ENCODE measurements at places on chromosomes 2 and 18.

GRCh38 chr2:95287336-95287735 is 9.8 kb upstream of the KCNIP3 start:
- no peak for DNase-seq

- DNase-seq = no peak
These were observed 482.7 kb upstream of the POU3F3 start for GRCh38 chr2:104371087-104371781.

DNA sequence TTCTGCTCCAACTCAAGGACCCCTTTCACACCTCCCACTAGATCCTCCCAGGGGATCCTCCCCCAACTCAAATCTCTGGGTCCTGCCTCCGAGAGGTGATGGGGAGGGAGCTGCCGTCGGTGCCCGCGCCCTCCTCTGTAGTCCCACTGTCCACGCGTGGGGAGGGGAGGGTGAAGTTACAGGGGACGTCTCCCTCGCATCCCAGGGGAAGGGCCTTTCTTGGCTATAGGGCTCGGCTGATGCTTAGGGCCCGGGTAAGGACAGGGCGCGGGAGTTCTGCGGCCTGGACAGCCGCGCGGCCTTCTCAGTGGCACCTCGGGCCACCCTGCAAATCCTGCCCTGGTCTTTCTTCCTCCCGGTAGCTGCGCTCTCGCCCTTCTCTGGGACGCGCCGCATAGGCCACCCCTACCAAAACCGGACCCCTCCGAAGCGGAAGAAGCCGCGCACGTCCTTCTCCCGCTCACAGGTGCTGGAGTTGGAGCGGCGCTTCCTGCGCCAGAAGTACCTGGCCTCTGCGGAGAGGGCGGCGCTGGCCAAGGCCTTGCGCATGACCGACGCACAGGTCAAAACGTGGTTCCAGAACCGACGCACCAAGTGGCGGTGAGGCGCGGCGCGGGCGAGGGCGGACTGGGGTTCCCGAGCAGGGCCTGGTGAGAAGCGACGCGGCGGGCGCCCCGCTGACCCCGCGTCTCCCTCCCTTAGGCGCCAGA is 1.2 kb downstream of the TLX2 start:
- no peak for DNase-seq

GRCh38 chr2:105252271-105252670 is 10.7 kb downstream of the GPR45 start:
- no peak for DNase-seq

GRCh38 chr18:68489013-68489792 is 225.7 kb downstream of the TMX3 start:
- no peak for DNase-seq

- no peak for DNase-seq
These were observed 81.1 kb upstream of the SLC39A10 start for GRCh38 chr2:195575879-195576401.

GRCh38 chr18:59419386-59419785 is 60.3 kb upstream of the LMAN1 start:
- no peak for DNase-seq

GRCh38 chr2:45177870-45178269 is 168.6 kb upstream of the SIX2 start:
- no peak for DNase-seq

All from stimulated activated CD4-positive, alpha-beta T cell treated with anti-CD3 and anti-CD28 coated beads, Interleukin-1b, Interleukin-23, amount 100 ng/mL, for 1 hour (primary cell).